Activated naive CD4-positive, alpha-beta T cell treated with anti-CD3 and anti-CD28 coated beads, Interleukin-2, amount 10 ng/mL, durations not matched to agents 7 days and 5 days (primary cell): ENCODE measurements at places on chromosomes 2 and 18.

GRCh38 chr18:31695989-31696388 lies 11.6 kb upstream of the B4GALT6 start:
- no peak for DNase-seq

DNA sequence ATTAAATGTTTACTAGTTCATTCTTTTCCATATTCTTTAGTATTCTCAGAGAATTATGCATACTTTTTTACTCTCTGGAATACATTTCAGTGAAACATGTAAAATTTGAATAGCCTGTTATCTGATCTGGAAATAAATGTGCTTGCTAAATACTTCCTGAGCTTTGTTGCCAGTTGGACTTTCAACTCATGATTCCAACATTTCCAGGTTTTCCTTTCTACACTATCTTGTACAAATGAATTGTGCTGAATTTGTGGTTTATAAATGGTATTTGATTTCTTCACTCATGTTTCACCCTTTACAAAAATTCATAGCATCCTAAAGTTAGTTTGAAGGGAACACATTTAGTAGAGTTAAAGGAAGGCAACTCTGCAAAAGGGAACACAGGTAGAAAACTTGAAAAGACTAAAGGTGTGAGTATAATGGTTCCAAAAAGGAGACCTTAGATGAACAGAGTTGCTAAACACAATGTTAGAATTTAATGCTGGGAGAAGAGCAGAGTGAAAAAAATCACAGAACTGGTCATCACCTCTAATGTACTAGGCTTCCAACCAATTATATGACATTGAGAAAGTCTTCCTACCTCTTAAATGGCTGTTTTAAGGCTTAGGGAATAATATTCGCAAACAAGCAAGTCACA lies 28.6 kb downstream of the SYT4 start:
- DNase-seq, result no peak

- no peak for DNase-seq
Observed at GRCh38 chr2:37164757-37165156, 8.0 kb upstream of the EIF2AK2 start.

- DNase-seq, result no peak
Observed at GRCh38 chr2:210961249-210961648, 404.9 kb downstream of the CPS1 start.

DNA sequence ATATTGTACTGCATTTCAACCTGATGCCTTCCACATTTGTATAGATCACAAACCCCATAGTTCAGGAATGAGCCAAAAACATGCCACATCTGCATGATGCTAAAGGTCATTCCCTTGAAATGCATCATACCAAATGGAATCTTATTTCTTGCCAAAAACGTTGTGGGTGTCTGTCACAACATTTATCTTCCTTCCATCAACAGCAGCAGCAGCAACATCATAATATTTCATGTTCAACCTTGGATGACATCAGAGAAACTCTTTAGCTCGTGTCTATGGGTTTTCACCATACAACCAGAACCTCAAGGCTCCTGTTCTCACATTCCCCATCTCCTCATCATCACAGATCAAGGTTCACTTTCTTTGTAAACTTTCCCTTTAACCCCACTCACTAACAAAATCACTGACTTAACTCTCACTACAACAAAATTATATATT lies 221.3 kb upstream of the CTAGE1 start:
- DNase-seq, result no peak

DNA sequence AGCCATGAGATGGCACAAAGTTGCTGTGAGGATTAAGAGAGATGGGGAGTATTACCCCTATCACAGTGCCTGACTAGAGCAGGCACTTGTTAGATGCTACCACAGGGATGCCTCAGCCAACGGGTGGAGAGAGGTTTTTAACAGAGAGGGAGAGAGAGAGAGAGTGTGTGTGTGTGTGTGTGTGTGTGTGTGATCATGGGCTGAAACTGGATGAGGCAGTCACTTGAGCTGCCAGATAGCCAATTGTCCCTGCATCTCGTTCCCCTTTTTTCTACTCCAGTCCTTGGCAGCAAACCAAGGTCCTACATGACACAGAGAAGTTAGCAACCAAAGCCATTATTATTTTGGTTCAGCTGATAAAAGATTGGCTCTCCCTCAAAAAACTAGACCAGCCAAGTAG lies 3.0 kb downstream of the CD8A start:
- DNase-seq, result no peak

GRCh38 chr18:77124452-77124922 lies 8.1 kb downstream of the MBP start:
- DNase-seq, result peak; percentile 73

GRCh38 chr2:220076734-220077133 lies 449.3 kb downstream of the SLC4A3 start:
- DNase-seq, result no peak

GRCh38 chr2:133792223-133792622 lies 224.0 kb upstream of the NCKAP5 start:
- no peak for DNase-seq

- DNase-seq, result no peak
Observed at GRCh38 chr2:31693882-31694281, 113.1 kb upstream of the SRD5A2 start.

- DNase-seq, result no peak
Observed at GRCh38 chr2:204436230-204436629, 109.0 kb upstream of the PARD3B start.

DNA sequence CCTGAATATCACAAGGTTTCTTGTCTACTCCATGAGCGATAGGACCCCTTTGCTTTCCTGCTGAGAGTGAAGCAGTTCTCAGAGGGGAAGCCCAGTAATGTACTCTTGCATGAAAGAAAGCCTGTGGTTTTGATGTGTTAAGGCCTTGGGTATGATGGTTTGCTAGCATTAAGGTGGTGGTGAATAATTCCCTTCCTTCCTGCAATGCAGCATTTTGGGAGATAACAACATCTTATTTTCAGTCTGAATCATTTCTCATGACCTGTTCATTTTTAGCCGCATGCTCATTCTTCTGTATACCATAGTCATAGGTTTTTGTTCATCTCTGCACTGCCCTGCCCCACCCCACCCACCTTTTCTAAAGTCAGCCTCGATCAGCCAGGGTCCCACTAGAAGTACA lies 66.2 kb downstream of the HNMT start:
- DNase-seq, result no peak

DNA sequence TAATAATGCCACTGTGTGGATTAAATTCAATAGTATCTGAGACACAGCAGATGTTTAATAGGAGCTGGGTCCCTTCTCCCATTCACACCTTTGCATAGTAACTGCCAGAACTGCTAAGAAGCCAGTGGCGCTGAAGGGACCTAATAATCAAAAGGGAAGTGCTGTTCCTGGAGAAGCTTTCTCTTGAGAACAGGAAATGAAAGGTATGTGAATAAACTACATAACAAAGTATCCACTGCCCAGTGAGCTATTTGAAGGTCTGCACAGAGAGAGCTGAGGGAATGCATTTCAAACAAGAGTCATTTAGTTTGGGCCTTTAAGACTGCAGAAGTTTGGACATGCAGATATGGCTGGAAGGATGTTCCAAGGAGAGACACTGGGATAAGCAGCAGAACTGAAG lies 56.1 kb upstream of the KIDINS220 start:
- no peak for DNase-seq

DNA sequence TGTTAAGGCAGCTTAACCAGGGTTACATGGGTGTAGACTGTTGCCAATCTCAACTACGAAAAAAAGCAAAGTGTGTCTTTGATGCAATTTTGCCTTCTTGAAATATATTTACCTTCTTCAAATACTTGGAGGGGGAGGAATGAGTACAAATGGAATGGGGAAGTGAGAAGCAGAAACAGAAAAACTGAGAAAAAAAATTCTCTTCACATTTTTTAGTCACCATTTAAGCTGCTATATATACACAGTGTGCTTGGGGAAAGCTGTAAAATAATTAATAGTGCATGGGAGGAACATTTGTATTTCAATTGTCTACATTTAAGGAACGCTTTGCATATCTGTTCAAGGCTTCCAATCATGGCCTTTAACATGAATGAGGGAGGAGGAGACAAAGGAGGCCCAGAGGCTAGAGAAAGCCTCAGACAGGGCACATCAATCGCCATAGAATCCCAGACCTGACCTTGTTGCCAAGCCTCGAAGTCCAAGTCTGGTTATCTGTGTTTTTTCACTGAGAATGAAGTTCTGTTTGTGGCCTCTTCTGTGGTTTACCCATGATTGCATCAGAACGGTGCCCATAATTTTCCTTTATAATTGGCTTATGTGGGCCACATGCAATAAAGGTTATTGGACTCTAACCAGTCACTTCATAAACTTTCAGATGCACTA lies 158.6 kb downstream of the PIK3C3 start:
- DNase-seq, result no peak

GRCh38 chr2:85390941-85391669 lies 19.1 kb downstream of the CAPG start:
- peak; percentile 86 for DNase-seq

DNA sequence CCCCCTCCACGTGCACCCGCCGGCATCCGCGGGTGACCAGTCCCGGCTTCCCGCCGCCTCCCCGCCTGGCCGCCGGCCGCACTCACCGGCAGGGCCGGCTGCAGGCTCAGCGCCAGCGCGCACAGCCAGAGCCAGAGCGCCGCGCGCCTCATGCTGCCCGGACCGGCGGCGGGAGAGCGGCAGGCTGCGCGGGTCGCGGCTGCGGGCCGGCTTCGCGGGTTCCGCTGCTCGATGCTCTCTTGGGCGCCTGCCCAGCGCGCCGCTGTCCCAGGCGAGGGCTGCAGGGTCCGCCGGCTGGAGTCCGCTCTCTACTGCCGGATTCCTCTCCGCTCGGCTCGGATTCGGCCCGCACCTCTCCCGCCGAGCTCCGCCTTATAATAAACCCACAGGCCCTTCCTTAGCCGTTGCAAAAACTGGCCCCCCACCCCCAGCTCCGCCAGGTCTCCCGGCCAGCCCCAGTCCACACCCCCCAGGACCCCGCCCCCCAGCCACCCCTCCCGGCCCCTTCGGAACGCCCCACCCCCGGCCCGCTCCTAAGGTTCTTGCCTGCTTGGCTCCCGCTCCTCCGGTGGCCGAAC lies at the start of gene SDC1:
Gene SDC1 (minus strand): TSS at position 415 of the 578 bp plus-strand sequence. CDS start 263 bp downstream, at position 152.
- no peak for DNase-seq

GRCh38 chr2:9830685-9831410 lies 12.4 kb upstream of the TAF1B start:
- no peak for DNase-seq

DNA sequence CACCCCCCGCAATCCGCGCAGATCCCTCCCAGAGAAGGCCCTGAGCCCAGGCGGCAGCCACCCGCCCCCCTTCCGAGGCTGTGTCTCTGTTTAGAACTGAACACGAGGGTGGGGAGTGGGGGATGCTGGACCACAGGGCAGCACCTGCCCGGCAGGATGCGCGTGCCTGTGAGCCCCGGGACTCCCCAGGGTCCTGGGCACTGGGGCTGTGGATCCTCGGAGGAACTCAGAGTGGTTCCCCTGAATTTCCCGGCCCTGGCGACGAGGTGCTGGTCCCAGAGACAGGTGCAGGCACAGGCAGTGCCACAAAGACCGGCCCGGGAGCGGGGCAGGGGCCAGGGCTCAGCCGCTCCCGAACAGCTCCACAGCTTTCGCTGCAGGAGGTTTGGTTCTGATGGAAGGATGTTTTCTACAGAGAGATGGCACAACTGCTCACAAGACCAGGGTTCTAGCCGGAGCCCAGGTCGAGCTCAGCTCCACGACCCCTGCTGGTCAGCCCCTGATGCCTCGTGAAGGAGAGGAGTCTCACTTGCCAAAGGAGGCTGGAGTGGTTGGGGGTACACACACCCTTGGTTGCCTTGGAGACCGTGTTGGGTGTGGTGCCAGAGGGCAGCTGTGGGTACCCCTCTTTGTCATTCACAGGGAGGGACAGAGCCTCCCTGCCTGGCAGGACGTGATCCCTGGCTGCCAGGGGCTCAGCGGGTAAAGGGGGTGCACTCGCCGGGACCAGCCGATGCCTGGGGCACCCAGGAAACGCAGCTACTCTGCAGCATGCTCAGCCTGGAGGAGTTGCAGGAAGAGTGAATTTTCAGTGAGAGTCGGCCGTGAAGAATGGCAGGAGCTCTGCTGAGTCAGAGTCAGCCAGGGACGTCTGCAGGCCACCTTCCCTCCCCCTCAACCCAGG lies 4.4 kb upstream of the NEU4 start:
- no peak for DNase-seq

DNA sequence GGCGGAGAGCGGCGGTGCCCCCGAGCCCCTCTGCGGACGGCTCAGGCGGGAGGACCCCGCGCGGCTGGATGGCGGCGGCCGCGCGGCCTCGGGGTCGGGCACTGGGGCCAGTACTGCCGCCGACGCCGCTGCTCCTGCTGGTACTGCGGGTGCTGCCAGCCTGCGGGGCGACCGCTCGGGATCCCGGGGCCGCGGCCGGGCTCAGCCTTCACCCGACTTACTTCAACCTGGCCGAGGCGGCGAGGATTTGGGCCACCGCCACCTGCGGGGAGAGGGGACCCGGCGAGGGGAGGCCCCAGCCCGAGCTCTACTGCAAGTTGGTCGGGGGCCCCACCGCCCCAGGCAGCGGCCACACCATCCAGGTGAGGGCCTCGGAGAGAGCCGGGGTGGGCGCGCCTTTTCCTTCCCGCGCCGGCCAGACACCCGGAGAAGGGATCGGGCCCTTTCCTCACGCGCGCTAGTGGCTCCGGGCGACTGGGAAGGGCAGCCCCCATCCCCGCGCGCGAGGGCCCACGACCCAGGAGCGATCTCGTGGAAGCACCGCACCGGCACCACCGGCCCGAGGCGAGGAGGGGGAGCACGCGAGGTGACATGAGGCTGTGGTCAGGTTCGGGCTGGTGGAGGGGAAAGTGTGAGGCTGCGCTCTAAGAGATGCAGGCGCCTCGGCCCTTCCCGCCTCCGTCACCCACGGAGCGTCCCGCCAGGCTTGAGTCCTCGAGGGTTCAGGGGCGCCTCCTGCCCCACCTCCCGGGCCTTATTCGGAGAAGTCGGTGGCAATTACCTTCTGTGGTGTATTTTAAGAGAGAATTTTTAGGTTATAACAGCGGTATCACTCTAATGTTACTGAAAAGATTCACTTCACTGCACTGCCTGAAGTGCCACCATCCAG lies 607 bp downstream of the LAMA3 start:
- no peak for DNase-seq

GRCh38 chr2:16067866-16068551 lies 127.7 kb downstream of the MYCN start:
- no peak for DNase-seq

DNA sequence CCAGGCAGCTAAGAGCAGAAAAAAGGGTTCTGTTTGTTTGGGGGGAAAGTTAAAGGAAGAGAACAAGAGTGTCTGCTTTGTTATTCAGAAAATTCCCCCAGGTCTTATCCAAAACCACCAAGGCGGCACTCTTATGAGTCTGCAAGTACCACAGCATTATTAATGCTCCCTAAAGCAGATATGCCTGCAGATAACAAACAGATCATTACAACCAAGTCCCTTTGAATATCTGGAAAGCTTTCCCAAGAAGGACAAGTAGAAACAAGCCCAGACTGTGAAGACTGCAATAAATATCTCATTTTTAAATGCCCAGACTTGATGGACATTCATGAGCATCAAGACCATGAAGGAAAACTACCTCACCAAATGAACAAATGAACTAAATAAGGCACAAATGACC lies 278.6 kb upstream of the TMEFF2 start:
- no peak for DNase-seq
